A549 (cell line): ENCODE measurements at places on chromosomes 5 and 9.
A peak's percentile ranks its signal among the peaks of the same experiment; 100 is the strongest.

DNA sequence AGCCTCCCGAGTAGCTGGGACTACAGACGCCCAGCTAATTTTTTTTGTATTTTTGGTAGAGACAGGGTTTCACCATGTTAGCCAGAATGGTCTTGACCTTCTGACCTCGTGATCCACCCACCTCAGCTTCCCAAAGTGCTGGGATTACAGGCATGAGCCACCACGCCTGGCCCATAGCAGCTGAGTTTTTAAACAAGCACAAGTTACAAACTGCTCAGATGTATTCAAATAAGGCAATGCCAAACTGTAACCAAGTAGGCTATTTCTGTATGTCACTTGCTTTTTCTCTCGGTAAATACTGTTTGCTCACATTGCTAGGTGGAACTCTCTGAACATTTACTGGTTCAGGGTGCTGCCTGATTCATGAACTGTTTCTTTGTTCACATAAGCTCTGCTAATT is 799.3 kb upstream of the NUDT12 start:
- no peak for DNase-seq

DNA sequence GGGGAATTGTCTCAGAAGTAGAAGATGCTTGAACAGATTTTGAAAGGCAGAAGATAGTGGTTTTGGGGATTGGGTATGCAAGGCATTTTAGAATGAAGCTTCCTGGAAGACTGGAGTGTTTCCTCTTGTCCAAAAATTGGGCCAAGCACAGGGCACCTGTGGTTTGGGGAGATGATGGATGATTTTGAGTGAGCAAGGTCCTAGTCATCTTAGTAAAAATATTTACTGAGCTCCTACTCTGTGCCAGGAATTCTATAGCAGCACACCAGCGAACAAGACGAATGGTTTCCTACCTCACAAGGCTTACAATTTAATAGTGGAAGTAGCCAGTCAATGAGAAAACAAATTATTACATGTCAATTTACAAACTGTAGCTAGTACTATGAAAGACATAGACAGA is 484.4 kb upstream of the KIF2A start:
- DNase-seq: no peak

GRCh38 chr5:177470759-177471536 is 2.5 kb downstream of the DBN1 start:
- peak; percentile 40 for DNase-seq

- DNase-seq: no peak
Observed at GRCh38 chr5:93054424-93055163, 526.4 kb downstream of the NR2F1-AS1 start.

DNA sequence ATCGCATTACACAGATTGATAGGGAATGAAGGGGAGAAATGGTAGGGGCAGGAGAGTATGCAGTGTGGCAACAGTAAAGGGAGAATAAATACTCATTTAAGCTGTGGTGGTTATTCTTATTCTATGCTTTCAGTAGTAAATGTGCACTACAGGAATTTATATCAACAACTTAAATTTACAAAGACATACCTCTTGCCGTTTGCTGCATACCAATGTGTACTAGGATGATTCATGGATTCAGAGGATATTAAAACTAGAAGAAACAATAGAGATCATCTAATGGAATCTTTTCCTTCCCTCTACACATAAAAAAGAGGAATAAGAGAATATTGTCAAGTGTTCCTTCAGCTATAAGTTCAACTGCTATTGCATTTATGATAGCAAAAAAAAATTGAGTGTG is 103.3 kb upstream of the RASA1 start:
- DNase-seq: no peak

- DNase-seq: peak; percentile 64
Observed at GRCh38 chr9:70113403-70114022, 69.9 kb downstream of the MAMDC2 start.

GRCh38 chr5:159444441-159445082 is 114.3 kb upstream of the IL12B start:
- peak; percentile 77 for DNase-seq

DNA sequence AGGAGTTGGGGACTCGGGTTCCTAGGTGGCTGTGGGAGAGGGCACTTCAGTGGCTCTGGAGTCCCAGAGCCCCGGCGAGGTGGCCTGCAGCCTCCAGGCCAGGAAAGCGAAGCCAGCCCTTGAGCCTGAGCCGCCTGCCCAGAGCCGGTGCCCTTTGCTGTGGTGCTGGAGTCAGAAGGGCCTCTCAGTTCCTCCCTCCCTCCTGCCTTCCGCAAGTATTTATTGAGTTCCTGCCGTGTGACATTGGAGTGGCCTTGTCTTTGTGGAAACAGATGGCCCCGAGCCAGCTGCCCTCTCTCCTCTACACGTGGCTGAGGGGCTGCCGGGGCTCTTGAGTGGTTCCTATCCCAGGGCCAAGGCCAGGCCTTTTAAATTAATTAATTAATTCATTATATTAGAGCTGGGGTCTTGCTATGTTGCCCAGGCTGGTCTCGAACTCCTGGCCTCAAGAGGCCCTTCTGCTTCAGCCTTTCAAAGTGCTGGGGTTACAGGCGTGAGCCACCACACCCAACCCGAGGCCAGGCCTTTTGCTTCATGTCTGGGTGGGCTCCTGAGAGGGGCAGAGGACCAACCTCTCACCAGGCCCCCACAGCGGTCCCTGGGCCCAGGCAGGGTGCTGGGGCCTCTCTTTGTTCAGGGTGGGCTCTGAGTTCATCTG is 45.6 kb upstream of the IER5L start:
- DNase-seq: no peak

GRCh38 chr9:132644251-132644650 is 25.5 kb downstream of the DDX31 start:
- DNase-seq: peak; percentile 38

DNA sequence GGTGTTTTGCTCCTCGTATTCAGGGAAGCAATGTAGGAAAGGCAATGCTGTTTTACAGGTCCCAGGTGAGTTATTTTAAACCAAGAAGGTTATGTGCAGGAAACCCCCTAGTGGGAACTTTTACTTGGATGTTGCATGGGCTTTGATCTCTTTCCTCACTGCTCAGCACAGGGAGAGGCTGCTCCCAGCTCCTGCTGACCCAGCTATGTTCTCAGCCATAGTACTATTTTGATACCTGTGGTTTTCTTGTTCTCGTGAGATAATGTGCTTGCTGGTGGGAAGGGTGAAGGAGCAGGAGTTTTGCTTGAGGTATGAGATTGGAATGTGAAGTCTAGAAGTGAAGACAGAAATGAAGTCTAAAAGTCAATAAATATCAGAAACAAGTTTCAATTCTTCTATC is 265.6 kb upstream of the FBXL7 start:
- DNase-seq: no peak

DNA sequence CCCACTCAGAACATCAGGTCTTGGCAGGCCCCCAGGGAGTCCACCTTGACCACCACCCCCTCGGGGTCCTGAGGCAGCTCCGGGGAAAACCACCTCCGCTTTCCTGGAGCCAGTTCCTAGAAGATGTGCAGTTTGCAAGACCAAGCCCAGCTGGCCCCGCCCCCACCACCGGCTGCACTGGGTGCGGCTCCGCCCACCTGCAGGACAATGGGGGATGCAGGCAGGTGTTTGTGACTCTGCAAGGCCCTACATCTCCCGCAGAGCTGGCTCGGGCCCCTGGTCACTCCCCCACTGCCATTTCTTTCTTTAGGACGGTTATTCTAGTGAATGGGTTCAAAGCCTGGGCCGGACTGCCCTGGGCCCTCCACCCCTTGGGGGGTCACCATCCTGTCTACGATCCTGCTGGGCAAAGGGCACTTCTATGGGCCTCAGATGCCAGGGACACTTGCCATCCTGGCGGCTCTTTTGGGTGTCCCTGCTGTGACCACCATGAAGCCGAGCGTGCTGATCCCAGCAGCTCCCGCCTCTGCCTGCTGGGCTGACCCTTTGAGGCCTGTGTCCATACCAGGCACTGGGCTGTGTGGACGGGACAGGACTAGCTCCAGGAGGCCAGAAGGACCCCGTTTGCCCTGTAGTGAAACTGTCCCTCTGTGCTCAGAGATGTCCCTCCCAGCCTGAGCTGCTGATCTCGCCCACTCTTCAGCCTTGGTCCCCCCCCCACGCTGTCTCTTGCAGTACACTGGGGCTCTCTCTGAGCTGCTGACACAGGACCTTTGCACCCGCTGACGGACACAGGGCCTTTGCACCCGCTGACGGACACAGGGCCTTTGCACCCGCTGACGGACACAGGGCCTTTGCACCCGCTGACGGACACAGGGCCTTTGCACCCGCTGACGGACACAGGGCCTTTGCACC is 5.9 kb upstream of the NACC2 start:
- peak; percentile 56 for DNase-seq

DNA sequence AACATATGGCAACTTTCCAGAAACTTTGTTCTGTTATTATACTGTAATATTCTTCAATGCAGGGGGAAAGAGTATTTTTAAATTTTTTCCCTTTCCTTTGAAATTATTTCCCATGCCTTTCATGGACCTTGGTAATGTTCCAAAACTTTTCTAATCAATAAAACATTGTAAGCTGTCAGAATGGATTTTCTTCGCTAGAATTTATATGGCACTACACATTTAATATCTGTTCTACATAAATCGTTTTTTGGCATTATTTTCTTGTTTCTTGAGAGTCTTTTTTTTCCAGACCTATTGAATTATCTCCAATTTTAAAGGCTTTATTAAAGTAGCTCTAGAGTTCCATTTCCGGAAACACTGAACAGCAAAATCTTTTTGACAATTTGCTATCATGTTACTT is 249.0 kb downstream of the TMEM167A start:
- DNase-seq: no peak

GRCh38 chr9:128025736-128026135 is 41.4 kb downstream of the NAIF1 start:
- no peak for DNase-seq

GRCh38 chr5:154470947-154471870 is 6.8 kb downstream of the HAND1 start:
- peak; percentile 19 for DNase-seq
